ENCODE measurements at places on chromosomes 7 and 10.

DNA sequence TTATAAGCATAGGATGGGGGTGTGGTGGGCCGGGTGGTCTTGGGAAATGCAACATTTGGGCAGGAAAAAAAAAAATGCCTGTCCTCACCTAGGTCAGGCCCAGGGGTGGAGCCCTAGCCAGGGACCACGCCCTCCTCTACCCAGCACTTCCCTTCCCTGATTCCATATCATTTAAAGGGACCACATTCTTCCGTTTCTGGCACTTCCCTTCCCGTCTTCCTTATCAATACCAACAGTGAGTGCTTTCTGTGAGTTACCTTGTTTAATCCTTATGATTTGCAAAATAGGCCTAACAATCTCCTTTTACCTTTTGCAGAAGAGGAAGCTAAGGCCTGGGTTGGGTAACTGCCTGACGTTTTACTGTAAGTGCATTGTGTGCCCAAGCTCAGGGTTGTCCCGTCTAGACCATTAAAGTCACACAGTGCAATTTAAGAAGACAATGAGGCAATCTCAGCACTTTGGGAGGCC is 16.7 kb upstream of the C10orf95 start:
- no peak for DNase-seq

GRCh38 chr7:132815696-132816311 is 239.5 kb upstream of the PLXNA4 start:
- DNase-seq, result peak; percentile 41

GRCh38 chr10:113063043-113063967 is 113.3 kb downstream of the TCF7L2 start:
- no peak for DNase-seq

GRCh38 chr10:68628576-68629127 is 68.5 kb downstream of the TET1 start:
- no peak for DNase-seq

DNA sequence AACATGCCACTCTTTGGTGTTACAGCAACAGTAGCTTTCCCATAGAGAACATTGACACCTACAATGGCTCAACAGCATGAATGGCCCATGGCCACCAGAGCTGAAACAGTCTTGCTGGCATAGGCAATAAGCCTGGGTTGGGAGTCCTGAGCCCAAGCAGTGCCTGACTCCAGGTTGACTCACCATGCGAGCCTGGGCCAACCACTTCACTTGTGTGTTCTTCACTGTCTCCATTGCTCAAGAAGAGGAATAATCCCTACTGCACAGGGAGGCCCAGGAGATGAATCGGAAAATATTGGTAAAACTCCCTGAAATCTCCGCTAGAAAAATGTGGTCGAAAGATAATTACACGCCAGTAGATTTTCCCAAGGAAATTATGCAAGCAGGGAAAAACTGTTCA is 89.2 kb upstream of the INHBA start:
- DNase-seq, result no peak

GRCh38 chr10:61408105-61408504 is 45.1 kb downstream of the TMEM26 start:
- DNase-seq, result no peak

DNA sequence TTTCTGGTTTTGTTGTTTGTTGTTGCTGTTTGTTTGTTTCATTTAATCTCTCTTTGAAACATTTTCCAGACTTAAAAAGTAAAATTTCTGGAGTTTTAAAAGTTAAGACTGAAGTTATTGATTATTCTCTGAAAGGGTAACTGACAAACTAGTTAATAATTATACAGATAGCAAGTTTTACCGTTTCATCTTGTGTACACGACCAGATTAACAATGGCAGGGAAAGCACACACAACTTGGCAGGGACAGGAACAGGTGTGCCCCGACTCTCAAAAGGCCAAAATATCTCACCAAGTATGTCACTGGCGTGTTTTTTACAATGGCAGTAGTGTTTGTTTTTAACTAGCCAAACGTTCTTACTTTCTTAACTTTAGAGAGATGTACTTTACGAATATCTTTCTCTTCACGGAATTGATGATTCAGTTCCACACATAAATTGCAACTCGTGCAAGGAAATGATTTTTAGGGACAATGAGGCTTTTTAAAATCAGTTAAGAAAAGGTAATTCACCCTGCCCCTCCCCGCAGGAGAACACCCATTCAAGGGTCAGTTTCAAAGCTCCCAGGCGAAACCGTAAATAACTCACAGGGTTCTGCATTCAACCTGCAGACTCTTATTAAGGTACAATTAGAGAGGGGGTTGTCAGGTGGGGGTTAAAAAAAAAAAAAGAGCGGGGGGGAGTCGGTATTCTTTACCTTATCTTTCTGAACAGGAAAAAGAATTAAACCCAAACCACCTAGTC is 3.5 kb downstream of the CTBP2 start:
- no peak for DNase-seq

GRCh38 chr7:100358027-100358856 is at the start of gene PILRB:
Gene PILRB, plus strand, starts transcription at chr7:100358117. Its CDS starts 186 bp downstream, at chr7:100358303.
- no peak for DNase-seq

GRCh38 chr7:27942711-27943110 is 202.7 kb downstream of the TAX1BP1 start:
- DNase-seq, result no peak

GRCh38 chr10:35517431-35518181 is 87.5 kb upstream of the GJD4 start:
- DNase-seq, result no peak

GRCh38 chr10:64732372-64732957 is 1211.3 kb downstream of the REEP3 start:
- no peak for DNase-seq

Data from NCI-H446 treated with DMSO at 0.1 percent for 48 hours (cell line).